ENCODE measurements at places on chromosomes 3 and 15.

DNA sequence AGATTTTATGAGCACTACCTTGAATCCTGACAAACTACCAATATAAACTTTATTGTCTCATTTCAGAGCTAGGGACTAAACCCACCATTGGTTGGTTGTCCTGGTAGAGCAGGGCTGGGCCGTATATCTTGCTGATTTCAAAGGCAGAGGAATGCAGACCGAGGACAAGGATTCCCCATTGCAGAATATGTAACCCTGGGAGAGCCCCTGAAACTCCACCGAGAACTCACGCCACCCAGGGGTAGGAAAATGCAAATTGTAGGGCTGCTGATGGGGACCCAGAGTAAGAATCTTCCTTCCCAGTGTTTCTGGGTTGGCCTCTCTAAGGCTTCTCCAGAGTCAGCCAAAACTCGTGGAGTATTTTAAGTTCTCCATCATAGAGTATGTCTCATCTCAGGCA lies 235.3 kb downstream of the ABHD5 start:
- DNase-seq, result no peak

DNA sequence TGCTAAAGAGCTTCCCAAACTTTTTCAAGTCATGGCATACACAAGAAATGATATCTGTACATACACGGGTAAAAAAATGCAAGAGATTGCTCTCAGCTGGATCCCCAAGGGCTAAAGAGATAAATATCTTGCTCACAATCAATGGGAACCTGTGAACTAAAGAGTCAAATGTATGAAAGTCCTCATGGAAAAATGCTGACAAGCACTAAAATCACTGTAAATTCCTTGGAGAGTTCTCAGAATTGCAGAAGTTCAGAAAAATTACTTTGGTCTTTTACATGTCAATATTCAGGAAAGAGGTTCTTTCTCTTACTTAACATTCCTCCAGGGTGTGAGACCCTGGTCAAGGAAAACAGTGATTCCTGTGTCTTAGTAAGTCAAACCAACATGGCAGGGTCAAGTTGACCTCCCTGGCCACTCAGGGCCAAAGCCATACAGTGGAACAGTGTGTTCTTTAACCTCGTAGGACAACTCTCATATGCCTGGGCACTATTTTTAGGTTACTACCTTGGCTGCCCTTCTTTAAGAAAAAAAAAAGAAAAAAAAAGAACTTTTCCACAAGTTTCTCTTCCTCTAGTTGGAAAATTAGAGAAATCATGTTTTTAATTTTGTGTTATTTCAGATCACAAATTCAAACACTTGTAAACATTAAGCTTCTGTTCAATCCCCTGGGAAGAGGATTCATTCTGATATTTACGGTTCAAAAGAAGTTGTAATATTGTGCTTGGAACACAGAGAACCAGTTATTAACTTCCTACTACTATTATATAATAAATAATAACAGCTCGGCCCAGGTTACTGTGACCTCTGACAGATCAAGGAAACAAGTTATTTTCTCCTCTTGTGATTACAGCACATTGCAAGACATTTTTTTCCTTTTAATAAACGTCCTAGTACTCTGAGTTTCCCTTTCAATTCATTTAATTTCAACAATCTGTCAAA lies 12.5 kb downstream of the SSR3 start:
- DNase-seq, result no peak

DNA sequence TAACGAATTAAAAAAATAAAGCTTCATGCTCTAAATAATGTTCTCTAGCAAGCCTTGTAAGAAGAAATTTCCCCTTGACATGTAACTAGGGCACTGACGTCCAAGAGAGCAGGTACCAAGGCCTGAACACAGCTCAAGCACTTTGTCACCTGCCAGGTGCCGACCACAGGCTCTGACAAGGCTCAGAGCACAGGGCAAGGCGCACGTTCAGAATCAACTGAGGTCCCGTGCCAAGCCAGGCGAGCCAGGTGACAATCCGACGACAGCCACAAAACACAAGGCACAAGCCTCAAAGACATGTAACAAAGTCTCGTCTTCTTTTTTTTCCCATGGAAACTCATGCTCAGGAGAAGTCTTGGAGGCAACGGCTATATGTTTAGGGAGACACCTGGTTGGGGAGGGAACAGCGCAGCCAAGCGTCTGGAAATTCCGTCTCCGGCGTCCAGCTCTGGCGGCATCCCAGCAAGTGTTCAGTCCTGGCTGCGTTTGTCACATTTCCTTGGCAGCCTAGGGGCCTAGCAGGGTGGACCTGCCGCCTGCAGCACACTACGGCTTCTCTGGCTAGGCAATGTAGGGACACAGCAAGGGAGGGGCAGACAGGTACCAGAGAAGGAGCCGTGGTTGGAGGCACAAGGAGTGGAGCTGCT lies 76.7 kb downstream of the ADAMTS17 start:
- DNase-seq, result no peak

DNA sequence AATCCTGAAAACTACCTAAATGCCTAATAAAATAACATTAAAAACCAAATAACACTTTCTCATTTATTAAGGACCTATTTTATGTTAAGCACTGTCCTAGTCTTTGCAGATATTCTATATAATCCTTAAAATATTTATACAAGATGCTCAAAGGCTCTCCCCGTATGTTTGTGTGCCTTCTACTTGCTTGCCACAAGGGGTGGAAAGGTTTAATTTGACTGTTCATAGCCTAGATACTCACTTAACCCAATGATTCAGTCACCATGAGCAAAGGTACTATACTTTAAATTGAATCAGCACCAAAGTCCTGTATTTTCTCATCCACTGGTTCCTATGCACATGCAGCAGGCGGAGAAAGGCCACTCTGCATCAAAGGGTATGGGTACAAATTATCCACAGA lies 32.0 kb downstream of the LSAMP start:
- no peak for DNase-seq

- DNase-seq, result no peak
These were observed 37.3 kb downstream of the BSN start for GRCh38 chr3:49591615-49592014.

- no peak for DNase-seq
These were observed 64.4 kb downstream of the PHC3 start for GRCh38 chr3:170117134-170117533.

DNA sequence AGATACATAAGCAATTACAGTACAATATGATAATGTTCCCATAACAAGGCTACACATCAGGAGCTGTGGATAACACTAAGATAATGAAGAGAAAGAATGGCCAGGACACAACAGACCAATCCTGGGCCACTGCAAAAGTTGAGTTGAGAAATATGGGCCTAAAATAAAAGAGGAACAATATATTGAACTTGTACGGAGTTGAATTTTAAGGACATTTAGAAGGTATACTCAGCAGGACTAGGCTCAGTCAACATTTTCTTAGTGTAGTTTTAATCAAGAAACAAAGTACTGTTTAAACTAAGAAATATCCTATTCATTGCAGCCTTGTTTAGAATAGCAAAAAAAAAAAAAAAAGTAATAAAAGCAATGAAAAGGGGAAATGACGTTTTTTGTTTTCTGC lies 24.3 kb downstream of the HERC1 start:
- DNase-seq, result no peak

All from stimulated activated CD4-positive, alpha-beta T cell treated with anti-CD3 and anti-CD28 coated beads, Interleukin-15, amount 100 ng/mL, for 48 hours (primary cell).